ENCODE measurements at places on chromosomes 5 and 9.
A peak's percentile ranks its signal among the peaks of the same experiment; 100 is the strongest.

DNA sequence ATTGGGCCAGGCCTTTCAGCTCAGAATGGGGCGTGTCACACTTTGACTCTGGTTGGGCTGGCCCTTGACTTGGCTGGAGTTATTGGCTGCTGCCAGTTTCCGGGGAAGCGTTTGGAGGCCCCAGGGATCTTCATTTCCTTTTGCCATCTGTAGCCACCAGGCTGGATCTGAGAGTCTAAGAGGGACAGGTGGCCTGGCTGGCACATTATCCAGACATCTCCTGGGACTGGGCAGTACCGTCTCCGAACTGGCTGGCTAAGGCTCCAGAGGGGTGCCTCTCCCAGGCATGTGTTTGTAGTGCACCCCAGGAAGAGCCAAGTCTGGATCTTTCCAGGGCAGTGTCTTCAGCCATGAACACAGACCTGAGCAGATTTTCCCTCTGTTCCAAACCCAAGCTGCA lies 9.7 kb upstream of the JADE2 start:
- peak; percentile 33 for DNase-seq

DNA sequence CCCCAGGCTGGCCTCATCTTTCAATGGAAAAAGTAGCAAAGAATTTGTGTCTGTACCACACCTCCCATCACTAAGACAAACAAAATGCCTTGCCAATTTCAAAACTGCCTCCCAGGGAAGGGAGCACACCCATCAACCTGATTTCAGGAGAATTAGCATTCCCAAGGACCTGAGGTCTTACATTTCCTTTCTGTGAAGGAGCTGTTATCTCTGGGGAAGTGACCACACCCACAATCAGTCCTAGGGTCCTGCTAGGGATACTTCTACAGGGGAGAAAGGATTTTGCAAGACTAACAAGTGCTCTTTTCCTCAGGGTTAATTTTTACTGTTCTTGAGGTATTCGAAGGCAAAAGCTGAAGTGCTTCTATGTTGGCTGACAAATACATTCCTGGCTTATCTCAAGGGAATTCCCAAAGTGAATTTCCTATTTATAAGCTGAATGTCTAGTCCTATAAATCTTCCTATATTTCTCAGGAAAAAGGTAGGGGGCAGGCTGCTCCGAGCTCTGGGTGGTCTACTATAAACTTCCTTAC lies 97.4 kb upstream of the ITGA1 start:
- no peak for DNase-seq

DNA sequence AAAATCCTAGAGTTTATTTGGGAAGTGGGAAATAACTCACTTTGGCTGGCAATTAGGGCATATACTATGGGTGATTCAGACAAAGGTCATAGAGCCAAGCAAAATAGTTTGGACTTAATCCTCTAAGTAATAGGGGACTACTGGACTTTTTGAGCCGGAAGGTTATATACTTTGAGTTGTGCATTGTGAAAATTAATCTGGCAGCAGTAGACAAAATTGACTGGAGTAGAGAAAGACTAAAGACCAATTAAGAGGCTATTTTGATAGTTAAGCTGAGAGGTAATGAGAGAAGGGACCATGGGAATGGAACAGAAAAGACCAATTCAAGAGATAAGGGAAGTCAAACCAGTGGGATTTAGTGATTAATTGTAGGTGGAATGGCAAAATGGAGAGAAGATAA lies 28.9 kb downstream of the COX7C start:
- no peak for DNase-seq

GRCh38 chr9:123378956-123379660 lies 23.1 kb downstream of the CRB2 start:
- no peak for DNase-seq

DNA sequence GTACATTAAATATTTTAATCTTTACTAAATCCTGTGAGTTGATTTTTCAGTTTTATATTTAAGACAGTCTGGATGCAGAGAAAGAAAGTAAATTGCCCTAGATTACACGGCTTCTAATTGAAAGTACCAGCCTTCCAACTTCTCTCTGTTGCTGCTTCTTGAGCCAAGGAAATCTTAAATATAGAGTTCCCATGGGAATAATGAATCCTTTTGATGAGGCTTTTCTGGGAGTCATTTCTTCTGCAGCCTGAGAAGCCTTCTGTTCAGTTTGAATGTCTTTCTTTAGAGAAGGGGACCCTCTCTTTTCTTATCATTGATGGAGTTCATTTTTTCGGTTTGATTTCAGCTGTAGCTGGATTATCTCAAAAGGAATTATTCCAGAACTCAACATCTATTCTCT lies 317.3 kb upstream of the PTPRD start:
- peak; percentile 13 for DNase-seq

DNA sequence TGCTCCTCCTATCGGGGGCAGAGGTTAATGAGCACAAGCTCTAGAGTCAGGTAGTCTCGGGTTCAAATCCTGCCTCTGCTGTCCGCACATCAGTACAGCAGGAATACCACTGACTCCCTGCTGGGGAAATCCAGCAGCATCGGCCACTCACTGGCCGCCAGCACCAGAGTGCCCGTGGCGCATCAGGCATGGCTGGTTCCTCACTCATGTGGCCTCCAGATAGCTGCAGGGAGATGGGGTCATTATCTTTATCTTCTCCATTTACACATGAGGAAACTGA lies 137.6 kb upstream of the COL5A1 start:
- no peak for DNase-seq

GRCh38 chr9:94743035-94743954 lies 16.8 kb downstream of the AOPEP start:
- DNase-seq: no peak

DNA sequence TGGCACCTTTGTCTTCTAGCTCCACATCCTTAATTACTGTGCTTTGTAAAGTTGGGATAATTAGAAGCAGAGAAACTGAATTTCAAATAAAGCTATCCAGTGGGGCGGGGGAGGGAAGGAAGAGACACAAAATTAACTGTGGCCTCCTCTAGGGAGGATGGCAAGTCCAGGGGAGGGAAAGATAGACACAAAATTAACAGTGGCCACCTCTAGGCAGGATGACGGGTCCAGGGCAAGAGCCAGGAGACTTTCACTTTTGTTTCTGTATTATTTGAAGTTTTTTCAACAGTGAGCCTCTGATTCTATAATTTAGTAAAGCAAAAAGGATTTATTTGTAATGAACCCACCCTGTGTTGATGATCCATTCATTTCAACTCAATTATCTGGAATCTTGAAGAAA lies 335.9 kb downstream of the MSX2 start:
- DNase-seq: no peak

DNA sequence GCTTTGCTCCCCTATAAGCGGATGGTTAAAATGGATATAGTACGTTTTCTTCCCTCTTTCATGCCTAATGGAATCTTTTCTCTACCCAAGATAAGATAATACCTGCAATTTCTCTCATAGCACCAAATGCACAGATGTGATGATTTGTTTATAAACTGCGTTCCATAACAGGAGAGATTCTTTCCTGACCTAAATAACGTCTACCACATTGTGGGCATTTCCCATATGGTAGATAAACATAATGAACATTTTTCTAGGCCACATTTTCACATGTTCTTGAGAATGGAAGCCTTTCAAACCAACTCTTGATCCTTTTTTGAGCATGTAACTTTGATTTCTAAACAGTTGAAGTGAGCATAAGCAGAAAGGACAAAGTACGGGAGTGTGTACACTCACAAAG lies 448.5 kb downstream of the CSNK1G3 start:
- DNase-seq: no peak

- DNase-seq: peak; percentile 64
Observed at GRCh38 chr5:131382407-131383395, 118.8 kb downstream of the CDC42SE2 start.

GRCh38 chr5:56325039-56325438 lies 91.9 kb upstream of the ANKRD55 start:
- DNase-seq: no peak

GRCh38 chr9:134294153-134295071 lies 31.8 kb upstream of the RXRA start:
- no peak for DNase-seq

DNA sequence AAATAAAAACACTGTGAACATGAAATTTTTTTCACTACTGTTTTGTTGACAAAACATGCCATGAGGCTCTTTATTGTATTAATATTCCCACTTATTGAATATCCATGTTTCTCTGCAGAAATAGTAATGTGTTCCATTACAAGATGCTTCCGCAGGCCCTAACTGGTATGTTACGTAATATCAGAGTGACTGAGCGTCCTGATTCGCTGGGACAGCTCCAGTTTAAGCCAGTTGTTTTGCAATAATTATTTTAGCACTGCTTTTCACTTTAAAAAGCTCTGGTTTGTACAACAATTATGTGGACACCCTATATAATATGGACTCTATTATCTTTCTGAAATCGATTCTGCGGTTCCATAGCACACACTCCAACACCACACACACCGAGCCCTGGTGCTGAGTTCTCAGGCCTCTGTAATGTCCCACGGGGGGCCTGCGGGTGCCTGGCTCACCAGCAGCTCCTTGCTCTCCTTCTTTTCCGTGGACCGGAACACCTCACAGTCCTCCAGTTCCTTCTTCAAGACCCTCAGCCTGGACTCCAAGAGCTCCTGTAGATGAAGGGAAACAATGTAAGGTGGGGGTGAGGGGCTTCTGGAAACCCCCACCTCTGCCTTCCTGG lies 1.8 kb downstream of the TRIM7 start:
- no peak for DNase-seq

- DNase-seq: peak; percentile 56
Observed at GRCh38 chr9:2469681-2470221, 151.8 kb upstream of the VLDLR start.

GRCh38 chr9:77158772-77159513 lies 18.4 kb upstream of the VPS13A start:
- DNase-seq: no peak

- DNase-seq: no peak
Observed at GRCh38 chr5:39355324-39355723, 9.0 kb downstream of the C9 start.

- no peak for DNase-seq
Observed at GRCh38 chr5:114204923-114205322, 156.9 kb upstream of the KCNN2 start.

DNA sequence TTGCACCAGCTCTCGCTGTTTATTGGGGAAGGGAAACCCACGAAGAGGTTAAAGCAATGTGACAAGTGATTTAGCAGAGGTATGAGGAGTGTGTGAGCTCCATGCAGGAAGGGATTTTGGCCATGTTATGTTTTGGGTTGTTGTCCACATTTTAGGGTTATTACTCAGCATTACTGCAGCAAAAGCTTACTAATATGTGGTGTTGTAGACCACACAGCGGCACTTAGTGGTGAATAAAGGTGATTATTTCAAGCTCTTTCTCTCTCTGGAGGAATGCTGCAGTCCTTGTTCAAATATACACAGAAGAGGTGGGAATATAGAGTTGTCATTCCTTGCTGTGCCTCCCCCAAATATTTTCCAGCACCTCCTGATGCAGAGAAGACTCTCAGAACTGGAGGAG lies 29.7 kb upstream of the AKNA start:
- no peak for DNase-seq

GRCh38 chr5:100772548-100772947 lies 130.5 kb downstream of the ST8SIA4 start:
- DNase-seq: peak; percentile 29

DNA sequence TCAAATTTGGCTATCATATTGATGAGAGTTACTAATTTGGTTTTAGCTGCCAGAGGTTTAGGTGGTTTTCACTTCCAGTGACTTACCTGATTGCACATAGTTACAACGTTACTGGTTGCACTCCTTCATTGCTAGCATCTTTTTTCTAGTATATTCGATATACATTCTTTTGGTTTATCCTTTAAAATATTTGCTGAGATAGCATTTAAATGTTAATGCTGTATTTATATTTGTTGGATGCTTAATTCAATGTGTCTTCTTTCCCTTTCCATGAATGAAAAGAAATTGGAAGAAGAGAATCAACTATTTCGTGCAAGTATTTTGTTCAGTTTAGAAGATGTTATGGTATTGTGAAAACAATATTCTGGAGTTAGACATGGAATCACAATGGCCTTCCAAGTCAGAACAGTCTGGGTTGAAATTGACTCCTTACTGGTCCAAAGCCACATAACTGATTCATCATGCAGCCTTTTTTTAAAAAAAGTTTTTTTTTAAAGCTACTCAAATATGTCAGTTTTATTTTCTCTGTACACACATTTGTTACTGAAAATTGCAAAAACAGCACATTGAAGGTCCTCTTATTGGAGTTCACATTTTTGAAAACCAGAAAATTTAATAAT lies 2.2 kb downstream of the SPIN1 start:
- no peak for DNase-seq

- no peak for DNase-seq
Observed at GRCh38 chr9:96175796-96176195, 126.2 kb downstream of the HSD17B3 start.

DNA sequence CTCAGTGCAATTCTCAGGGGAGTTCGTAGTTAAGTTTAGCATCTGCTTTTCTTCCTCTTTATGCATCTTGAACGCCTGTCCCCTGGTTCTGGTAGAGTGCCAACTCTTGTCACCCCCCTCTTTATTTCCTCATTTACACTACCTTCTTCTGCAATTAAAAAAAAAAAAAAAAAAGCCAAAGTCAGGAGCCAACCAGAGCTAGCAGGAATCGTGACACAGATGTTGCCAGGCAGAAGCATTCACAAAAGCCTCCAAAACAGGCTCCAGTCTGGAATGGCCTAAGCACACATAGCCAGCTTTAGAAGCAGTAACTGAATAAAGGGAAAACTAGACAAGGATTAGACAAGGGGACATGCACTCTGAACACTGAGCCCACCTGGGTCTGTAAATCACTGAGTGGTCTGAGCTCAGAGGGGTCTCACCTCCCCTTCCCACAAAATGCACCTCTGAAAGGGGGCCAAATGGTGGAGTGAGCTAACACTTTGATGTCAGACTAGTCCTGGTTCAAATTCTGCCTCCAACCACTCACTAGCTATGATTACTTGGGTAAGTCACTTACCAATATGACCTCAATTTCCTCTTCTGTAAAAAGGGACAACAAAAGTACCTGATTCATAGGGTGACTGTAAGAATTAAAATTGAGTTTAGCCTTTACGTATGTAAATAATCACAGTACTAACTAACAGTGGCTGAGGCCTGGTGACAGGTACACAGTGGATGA lies 2.0 kb downstream of the CD74 start:
- DNase-seq: peak; percentile 83

All from NCI-H82 (cell line).